ENCODE measurements at places on chromosomes 4 and X.

GRCh38 chr4:119663160-119663788 is 34.7 kb upstream of the PDE5A start:
- DNase-seq, result no peak

DNA sequence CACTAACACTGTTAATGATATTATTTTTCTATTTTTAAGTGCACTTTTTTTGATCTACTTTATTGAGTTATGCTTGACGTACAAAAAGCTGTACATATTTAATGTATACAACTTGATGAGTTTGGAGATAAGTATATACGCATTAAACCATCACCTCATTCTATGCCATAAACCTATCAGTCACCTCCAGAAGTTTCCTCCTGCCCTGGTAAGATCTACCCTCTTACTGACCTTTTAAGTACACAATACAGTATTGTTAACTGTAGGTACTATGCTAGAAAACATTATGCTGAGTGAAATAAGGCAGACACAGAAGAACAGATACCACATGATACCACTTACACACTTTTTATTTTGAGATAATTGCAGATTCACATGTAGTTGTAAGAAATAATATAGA is 36.9 kb downstream of the INTS6L start:
- no peak for DNase-seq

GRCh38 chrX:2262668-2263055 is 238.1 kb downstream of the DHRSX start:
- DNase-seq, result no peak

DNA sequence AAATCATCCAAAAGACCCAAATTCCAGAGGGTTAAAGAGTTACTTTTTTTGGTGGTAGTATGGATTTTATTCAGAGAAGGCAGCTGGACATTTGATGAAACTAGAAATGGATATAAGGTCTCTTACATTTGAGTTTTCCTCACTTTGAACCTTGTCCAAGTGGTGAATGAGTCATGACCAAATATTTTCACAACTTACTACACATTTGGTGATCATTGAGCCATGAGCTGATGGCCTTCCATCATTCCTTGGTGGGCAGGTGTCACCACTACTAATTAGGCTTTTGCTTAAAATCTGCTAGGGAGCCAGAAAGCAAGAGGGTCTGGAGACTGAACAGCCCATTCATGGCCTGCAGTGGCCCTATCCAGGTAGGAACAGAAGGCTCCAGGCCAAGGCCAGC is 620.2 kb upstream of the INTU start:
- no peak for DNase-seq

DNA sequence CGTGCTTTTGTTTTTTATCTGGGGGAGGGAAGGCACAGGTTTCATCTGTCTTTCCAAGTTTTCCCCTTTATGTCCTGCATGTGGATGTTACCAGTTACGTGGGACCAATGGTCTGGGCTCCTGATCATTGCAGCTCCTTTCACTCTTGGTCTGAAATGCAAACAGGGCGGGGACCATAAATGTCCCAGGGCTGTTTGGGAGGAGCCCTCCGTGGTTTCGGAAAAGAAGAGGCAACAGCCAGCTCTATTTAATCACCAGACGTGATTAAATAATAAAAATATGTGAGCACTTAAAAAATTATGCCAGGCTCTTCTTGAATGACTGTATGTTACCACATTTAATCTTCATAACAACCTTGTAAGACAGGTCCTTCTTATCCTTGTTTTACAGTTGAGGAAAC is 30.8 kb upstream of the C1GALT1C1 start:
- no peak for DNase-seq

GRCh38 chr4:83371235-83371634 is 36.6 kb upstream of the HPSE start:
- DNase-seq, result no peak

- DNase-seq, result no peak
These were observed 585.6 kb downstream of the ADGRL3 start for GRCh38 chr4:61785761-61786160.

- no peak for DNase-seq
These were observed 1.5 kb downstream of the FUNDC2 start for GRCh38 chrX:155028129-155028528.

DNA sequence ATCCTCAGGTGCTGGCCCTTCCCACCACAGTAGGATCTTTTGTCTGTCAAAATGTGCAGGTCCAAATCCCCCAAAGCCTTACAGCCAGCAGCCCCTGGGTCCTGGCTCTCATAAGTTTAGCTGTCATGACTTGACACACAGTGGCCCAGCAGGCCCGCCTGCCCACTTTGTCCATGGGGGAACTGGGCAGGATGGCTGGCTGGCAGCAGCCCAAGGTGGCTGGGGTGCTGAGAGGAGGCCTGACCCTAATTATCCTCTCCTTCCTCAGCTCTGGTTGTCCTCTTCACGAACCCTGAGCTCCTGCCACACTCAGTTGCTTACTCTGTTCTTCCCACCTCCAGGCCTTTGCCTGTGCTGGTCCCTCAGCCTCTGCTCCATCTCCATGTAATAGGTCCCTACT is 46.4 kb upstream of the PJA1 start:
- no peak for DNase-seq

DNA sequence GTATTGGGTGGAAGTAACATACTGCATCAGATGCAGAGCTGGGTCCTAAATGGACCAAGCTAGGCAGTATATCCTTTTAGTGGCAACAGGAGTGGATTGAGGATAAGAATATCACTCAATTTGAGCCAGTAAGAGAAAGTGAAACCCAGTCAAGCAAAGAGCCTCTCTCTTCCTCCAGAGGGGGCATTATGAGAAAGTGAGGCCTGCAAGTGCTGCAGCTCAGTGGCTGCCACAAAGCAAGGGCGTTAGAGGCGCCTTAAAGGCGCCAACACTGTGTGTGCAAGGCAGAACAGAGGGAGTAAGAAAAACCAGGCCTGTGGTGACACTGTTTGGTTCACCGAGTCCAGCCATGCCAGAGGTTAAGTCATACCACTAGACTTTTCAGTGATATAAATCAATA is 17.5 kb downstream of the STX18 start:
- peak; percentile 31 for DNase-seq

DNA sequence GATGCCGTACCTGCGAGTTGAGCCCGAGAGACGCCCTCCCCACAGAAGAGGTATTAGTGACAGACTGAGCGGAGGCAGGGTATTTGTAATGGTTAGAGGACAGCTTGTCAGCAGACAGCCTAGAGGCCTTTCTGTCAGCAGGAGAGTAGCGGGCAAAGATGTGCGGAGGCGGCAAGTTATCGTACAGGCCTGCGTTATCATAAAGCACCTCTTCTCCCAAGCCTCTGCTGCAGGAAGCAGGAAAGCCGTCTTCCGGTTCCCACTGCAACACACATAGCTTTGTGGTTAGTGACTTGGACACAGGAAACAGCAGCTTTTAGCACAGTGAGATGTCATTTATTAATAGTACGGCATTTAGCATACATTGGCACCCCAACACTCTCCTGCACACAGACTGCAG is 158.3 kb downstream of the AFAP1 start:
- DNase-seq, result no peak

DNA sequence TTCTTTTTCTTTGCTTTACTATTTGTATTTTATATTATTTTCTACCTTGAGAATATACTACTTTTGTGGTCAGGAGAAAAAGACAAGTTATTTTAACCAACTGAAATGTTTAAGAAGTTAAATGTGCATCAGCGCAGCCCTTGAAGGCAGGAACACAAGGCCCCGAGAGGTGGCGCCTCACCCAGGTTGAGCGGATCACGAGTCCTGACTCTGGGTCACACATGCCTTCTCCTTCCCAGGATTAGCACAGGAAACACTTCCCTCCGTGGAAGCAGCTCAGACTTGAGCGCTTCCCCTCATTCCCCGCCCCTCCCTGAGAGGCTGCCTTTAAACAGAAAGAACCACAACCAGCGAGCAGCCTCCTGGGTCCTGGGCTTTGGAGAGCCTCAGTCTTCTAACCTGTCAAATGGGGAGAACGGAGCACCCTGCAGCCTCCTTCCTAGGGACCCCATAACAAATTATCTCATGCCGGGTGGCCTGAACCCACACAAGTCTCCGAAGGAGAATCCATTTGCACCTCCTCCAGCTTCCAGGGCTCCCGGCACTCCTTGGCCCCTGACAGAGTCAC is 217.6 kb downstream of the AFAP1 start:
- DNase-seq, result no peak

GRCh38 chr4:71167083-71167482 is 171.7 kb upstream of the SLC4A4 start:
- no peak for DNase-seq

DNA sequence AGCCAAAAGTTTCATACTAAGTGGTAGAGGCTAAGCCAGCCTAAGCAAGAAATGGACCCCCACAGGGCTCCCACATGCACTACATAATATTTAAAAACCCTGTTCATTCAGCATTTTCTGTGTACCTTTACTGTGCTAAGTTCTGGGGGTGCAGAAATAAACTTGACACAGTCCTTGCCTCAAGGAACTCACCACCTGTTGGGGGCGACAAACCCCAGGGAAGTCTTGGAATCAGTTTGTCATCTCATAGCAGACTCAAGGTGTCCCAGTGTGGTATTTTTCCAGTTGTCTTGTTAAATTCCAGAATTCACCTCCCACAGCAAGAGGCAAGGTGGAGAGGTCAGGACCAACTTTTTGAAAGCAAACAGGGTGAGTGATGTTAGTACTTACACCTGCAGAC is 43.1 kb downstream of the ATG4A start:
- DNase-seq, result no peak

DNA sequence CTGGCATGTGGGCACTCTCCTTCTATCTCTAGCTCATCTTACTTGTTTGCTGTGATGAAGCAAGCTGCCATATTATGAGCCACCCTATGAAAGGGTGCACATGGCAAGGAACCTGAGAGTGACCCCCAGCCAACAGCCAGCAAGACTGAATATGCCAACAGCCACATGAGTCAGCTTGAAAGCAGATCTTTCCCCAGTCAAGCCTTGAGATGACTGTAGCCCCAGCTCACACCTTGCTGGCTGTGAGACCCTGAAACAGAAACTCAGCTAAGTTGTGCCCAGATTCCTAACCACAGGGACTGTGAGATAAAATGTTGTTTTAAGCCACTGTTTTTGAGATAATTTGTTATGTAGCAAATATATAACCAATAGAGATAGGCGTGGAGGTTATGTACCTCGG is 36.2 kb downstream of the KDM5C start:
- no peak for DNase-seq

Data from thymus (tissue), 14 donors.